Activated T-helper 1 cell treated with Interleukin-2 at 50 U/mL for 16 hours (primary cell): ENCODE measurements at places on chromosomes 12 and 14.

DNA sequence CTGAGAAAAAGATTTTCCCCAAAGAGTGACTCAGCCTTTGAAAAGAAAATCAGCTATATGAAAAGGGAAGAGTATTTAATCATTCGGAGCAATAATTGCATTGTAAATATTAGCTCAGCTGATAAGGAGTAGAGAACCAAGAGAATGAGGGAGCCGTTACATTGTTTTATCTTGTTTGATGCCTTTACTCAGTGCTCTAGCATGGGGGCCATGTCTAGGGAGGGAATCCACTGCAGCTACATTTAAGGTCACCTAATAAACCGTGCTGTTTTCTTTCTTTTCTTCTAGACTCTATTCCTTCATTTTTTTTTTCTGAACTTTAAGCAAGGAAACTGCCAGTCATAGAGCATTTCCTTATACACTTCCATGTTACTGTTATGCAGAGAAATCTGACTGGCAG lies 447.0 kb downstream of the DIO2 start:
- DNase-seq: no peak

DNA sequence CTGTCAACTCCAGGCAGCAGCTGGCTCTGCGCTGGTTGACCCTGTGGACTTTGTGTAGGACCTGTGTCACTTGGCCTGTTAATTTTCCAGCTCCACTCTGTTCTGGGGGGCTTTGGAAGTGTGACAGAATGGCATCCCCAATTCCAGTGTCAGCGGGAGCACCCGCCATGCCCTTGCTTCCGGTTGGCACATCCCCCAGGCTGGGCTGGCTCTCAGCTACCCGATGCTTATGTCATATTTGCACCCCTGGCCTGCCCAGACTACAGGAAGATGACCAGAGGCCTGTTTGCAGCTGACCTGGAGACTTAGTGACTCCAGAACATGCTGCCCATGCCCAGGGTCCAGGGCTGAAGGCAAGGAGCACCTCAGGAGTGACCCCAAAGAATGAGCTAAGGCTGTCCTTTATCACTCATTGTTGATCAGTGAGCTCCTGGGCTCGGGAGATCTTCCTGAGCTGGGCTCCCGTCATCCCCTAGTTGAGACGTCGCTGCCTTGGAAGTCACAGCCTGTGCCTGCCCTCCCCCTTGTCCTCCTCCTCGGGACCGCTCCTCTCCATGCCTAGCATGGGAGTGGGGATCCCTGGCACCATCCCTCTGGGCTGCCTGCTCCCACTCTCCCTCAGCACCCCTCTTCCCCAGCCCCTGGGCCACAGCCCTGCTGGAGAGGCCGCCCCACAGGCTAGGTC lies 163.4 kb upstream of the RTL1 start:
- no peak for DNase-seq

GRCh38 chr12:126487431-126487980 lies 1422.3 kb downstream of the AACS start:
- DNase-seq: no peak

DNA sequence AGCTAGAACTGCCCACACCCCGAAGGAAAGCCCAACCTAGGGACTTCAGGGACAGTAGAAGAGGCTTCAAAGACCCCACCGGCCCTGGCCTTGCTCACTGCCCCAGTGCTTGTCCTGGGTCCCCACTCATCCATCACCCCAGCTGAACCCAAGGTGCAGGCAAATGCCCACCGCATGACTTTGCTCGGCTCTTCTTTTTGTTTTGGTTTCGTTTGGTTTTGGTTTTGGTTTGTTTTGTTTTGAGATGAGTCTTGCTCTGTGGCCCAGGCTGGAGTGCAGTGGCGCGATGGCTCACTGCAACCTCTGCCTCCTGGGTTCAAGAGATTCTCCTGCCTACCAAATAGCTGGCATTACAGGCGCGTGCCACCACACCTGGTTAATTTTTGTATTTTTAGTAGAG lies 9.0 kb downstream of the CCDC85C start:
- DNase-seq: no peak

DNA sequence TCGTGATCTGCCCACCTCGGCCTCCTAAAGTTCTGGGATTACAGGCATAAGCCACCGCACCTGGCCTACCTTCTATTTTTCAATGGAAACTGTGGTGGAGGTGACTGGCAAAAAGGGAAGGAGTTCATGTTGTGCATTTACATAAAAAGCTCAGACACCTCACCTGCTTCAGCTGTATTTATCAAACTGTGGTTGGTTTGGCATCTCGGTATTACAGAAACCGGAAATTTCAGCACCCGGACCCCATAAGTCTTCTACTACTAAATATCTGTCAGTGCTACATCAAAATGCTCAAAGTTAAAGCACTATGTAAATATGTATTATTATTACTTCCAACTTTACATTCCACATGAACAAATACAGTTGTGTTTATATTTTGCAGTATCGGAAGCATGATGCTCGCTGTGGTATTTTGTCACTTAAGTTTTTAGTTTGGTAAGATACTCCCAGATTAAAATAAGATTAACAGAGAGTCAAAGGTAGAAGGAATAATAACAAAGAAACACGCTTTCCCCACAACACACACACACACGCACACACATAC lies 95.4 kb downstream of the ITPR2 start:
- no peak for DNase-seq

- no peak for DNase-seq
Observed at GRCh38 chr12:23361971-23362370, 587.5 kb downstream of the SOX5 start.

DNA sequence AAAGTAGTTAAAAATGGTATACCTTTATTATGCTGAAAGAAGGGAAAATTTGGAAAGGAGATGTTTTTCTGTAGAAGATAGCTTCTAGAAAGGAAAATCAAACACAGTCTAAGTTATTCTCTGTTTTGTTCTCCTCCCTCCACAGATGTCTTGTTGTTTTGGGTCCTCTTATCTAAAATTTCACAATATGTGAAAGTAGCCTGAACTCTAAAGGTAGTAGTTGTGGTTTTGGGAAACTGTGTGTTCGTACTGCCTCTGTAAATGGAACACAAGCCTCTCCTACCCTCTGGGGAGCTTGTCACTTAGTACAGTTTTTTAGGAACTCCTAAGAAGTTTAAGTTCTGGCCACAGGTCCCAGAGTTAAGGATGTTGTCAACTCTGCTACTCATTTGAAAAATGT lies 112.6 kb downstream of the CRADD start:
- no peak for DNase-seq

GRCh38 chr12:112855375-112855774 lies 51.4 kb upstream of the OAS1 start:
- no peak for DNase-seq

- no peak for DNase-seq
Observed at GRCh38 chr12:40693207-40693821, 1.1 kb downstream of the CNTN1 start.

DNA sequence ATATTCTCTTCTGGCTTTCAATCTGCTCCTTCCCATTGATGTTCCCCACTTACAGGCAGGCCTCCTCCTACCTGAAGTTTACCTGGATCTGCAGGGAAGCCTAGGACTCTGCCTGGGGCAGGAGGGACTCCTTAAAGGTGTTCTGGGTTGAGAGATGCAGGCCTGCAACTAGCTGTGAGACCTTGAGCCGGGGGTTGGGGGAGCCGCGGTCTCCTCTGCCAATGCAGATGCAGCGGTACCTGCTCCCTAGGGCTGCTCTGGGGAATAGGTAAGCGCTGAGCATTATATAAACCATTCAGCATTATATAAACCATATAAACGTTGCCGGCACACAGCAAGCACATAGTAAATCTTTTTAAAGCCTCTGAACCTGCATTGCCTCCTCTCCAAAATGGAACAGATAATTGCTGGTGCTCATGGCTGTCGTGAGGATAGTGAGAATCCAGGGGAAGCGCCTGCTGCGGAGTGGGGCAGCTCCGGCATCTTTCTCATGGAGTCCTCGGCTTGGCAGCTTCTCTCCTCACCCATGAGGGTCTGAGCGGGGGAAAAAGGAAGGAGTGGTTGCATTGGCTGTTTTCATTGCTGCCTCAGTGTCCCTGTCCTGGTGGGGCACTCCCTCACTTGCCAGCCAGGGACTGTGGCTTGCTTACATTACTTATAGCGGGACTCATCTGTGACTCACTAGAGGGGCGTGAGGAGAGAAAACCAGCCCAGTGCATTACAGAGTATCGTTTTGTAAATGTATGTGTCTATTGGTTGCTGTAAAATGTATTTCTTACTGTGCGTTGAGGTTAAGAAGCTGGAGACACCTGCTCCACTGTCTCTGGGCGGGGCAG lies 12.5 kb upstream of the KRT80 start:
- DNase-seq: no peak

DNA sequence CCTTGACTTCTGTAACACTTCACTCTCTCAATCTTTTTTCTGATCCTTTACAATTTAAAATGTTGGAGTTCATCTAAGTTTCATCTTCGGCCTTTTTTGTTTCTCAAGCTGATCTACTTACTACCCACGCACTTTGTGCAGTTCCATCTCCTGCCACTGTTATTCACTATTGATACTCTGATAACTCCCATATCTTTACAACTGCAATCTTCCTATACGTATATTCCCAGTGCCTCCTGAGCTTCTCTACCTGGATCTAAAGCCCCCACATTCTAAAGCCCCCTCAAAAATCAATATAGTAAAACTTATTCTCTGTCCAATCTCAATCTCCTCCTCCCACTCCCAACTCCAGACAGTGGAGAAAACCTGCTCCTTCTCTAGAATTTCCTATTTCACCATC lies 5.9 kb downstream of the ATG2B start:
- no peak for DNase-seq

DNA sequence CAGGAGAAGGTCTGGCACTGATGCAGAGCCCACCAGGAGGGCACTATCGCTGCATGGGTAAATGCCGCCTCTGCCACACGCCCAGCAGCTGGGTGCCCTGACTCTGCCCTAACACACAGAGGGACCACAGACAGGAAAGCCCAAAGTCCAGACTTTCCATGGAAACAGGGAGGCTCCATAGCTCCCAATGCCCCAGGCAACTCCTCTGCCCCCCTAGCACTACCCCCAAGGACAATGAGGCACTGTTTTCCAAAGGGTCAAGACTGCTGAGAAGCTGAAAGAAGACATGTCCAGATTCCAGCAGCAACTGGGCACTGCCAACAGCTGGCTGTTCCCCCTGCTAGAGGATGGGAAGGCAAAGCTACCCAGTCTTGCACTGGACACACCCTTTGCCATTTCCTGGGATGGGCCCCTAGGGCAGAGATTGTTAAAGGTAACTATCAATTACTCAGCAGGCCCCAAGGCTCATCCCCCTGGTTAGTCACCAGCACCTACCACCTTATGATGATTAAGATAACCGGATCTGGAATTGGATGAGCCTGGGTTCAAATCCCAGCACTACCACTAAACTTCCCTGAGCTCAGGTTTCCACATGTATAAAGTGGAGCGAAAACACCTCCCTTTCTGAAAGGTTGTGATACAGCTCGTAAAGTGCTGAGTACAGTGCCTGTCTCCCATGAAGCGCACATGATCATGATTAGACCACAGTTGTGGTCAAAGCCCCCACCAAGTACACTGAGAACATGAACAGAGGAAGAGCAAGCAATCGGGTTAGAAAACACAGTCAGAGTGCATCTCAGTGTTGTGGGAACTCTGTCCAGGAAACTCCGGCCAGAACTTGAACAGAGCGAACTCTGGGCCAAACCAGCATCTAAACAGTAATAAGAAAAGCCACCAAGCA lies 3.3 kb downstream of the PXN start:
- no peak for DNase-seq

GRCh38 chr14:35632271-35632670 lies 98.3 kb downstream of the INSM2 start:
- DNase-seq: no peak

- no peak for DNase-seq
Observed at GRCh38 chr12:66321435-66321834, 19.1 kb downstream of the HELB start.

DNA sequence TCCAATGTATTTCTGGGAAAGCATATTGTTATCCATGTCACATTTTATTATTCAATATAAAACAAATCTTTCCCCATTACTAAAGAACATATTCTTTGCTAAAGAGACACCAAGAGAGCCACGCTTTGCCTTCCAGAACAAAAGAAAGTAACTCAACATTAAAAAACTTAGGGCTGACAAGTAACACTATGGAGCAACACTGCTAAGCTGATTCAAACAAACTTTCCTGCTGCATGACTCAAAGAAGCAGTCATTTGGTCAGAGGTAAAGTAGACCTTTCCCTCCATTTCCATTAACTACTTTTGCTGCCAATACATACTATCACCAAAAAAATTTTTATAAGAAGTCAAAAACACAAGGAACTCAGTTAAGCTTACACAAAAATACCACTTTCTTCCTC lies 83.0 kb downstream of the DENND5B start:
- DNase-seq: no peak

GRCh38 chr12:82687021-82688011 lies 610 bp downstream of the TMTC2 start:
- peak; percentile 42 for DNase-seq

DNA sequence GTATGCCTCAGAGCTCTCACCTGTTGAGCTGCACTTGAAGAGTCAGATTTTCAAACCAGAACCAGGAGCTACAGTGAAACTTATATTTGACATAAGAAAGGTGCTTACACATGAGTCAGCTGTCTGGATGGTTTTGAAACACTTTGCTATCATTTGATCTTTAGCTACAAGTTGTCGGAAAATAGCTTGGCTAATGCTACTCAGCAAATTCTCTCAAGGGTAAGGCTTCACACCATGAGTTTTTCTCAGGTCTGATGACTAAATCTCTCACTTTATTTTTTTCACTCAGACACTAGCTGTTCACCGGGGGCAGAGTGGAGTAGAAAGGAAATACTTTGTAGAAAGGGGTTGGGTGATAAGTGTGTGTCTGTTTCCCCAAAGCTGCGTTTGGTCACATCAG lies 171.8 kb downstream of the FLRT2 start:
- DNase-seq: no peak

- no peak for DNase-seq
Observed at GRCh38 chr12:53989227-53990113, 4.5 kb downstream of the HOXC10 start.

DNA sequence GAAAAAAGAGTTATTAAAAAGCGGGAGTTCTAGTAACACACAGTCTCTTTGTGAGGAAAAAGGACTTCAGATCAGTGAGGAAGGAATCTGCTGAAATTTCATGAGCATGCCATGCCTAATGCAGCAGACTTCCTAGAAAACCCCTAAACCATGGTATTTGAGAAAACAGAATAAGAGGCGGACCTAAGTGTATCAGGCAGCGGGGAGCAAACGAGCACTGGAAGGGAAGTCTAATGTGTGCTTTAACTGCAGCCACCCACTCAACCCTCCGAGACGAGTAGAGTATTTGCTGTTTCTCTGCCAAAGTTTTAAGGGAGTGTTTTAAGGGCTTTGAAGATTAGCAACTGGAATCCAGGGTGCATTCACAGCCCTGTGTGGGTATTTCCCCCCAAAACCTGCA lies 36.5 kb downstream of the ACADS start:
- DNase-seq: no peak

DNA sequence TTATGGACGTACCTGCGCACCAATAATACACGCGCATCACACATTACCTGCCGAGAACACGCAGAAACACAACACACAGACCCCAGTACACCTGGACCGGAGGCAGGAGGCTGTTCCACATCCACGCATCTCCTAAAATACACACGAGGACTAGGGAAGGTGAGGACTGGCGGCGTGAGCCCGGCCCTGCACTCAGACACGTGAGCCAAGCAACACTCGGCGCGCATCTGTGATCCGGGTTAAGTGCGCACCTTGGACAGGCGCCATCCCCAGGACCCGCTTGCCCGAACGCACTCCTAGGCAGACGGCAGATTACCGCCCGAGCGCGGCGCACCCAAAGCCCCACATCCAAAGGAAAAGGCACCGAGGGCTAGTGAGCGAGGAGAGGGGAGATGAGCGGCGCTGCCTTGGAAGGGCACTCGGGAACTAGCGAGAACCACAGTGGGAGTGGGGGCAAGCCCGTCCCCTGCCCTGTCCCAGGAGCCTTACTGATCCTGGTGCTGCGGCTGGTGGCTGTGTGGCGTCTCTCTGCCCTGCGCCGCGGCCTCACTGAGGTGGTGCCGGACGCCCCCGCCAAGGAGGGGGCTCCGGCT lies 417 bp downstream of the GLS2 start:
- no peak for DNase-seq
